A375 (cell line): ENCODE measurements at places on chromosomes 12 and 14. TPM values are rescaled to one million over a fixed set of nuclear protein-coding genes. Genes with fewer than 3 reads are reported as not detected.

The PARPBP gene
- total RNA-seq, result 12.8 and 17.8 TPM in 2 replicates

The ANAPC7 gene
- 65.8 and 69.3 TPM in 2 replicates for total RNA-seq

The FOXN4 gene
- total RNA-seq, result not detected in 2 replicates

The CLEC9A gene
- total RNA-seq, result not detected in 2 replicates

The SLC6A15 gene
- total RNA-seq, result 35.9 and 38.2 TPM in 2 replicates

The GSG1 gene
- 0.16 TPM in 1 of 2 replicates, not detected in the other for total RNA-seq

The GZMH gene
- total RNA-seq, result not detected in 2 replicates

The PPP1R36 gene
- total RNA-seq, result not detected in 2 replicates

The AKAP5 gene
- total RNA-seq, result 0.60 and 0.61 TPM in 2 replicates

The CLEC7A gene
- total RNA-seq, result not detected in 2 replicates

The RD3L gene
- not detected in 2 replicates for total RNA-seq

The TCL1B gene
- not detected in 2 replicates for total RNA-seq

The RDH16 gene
- total RNA-seq, result 0.08 and 0.42 TPM in 2 replicates

The KRT6C gene
- total RNA-seq, result not detected in 2 replicates

The PPM1A gene
- total RNA-seq, result 15.7 and 16.7 TPM in 2 replicates
